ENCODE measurements at places on chromosomes 11 and 22. TPM values are rescaled to one million over a fixed set of nuclear protein-coding genes. Genes with fewer than 3 reads are reported as not detected.
A peak's percentile ranks its signal among the peaks of the same experiment; 100 is the strongest.

Gene TAF6L
- 30.1 TPM for total RNA-seq

DNA sequence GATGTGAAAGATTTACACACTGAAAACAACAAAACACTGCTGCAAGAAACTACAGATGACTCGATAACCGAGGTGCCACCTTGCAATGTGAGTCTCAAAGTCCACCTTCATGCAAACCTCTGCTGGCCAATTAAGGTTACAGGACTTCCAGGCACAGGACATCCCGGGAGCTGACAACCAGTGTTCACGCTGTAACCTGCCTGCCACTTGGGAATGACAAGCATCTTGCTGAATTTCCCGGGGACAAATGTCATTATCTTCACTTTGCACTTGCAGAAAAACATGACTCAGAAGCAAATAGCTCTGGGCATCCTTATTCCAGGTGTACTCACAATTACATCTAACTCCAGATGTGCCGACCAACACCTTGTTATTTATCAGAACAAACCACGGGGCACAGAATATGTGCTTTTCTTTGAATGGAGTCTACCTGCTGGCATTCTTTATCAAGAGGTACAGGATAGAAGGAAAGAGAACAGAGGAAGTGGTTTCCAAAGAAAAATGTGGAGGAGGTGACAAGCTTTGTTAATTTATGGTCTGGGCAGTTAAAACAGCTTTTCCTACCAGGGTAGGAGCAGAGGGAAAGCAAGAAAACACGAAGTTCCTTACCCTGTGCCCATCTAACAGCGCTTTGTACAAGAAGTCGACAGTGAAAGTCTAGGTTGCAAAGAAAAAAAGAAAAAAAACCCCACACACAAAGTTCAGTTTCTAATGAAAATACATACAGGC is 72.3 kb downstream of the SHANK2 start:
- peak; percentile 90 for DNase-seq

Gene C11orf87
- total RNA-seq: not detected

DNA sequence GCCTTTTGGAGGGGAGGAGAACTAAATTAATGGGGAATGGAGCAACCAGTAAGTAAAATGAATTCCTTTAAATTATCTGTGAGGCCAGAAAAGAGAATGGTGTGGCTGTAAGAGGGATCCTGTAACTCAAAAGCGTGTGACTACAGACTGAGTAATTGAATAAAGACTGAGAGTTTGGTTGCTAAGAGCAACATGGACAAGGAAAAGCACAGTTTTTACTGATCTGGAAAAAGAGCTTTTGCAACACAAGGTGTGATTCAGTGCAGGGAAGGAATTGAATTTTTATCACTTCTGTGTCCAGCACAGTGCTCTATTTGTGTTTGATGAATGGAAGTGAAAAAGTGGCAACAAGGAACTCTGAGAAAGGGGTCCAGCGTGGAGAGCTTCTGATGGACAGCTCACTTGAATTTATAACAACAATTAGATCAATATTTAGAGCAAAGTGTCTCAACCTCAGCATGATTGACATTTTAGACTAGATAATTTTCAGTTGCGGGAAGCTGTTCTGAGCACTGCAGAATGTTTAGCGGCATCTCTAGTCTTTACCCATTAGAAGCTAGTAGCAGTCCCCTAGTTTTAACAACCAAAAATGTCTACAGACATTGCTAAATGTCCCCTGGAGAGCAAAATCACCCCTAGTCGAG is 202.8 kb upstream of the BDNF start:
- DNase-seq: no peak

DNA sequence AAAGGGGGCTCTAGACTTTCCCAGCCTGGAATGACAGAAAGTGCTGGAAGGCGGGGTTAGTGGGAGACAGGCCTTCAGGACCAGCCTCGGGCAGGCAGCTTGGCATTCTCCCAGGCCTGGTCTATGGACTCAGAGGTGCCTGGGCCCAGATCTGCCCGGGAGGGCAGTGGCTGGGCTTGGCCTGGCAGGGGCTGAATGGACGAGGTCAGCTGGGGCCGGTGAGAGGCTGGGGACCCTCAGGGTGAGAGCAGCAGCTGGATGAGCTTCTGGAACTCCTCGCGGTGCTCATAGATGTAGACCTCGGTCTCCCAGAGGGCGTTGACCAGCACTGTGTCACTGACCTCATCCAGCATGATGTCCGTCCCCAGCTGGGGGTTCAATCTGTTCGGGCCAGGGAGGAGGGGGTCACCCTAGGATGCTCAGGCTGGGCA is 1.5 kb upstream of the BAIAP2L2 start:
- no peak for DNase-seq

DNA sequence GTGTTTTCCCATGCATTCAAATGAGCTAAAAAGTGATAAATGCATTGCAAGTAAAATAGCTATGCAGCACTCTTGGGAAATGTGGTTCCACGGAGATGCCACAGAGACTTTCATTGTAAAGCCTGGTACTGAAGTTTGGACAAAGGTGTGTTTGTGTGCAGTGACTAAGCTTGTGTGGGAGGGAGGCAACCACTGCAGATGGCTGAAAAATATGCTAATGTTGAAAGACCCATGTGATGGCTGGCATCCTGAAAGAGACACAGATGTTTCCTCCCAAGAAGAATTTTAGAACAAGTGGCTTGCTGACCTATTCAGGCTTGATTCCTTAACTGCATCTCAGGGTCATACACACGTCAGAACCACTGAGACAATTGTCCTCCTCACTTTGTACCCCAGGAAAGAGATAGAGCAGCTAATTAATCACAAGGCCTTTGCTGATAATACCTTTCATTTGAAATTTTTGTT is 73.8 kb downstream of the FAM76B start:
- no peak for DNase-seq

GRCh38 chr11:70124321-70125000 is 46.3 kb downstream of the ANO1 start:
- no peak for DNase-seq

Gene ARHGAP42
- total RNA-seq: 14.1 TPM

GRCh38 chr11:40099426-40100161 is 1359.9 kb downstream of the LRRC4C start:
- no peak for DNase-seq

GRCh38 chr11:13222285-13222684 is 55.3 kb upstream of the BMAL1 start:
- DNase-seq: no peak

DNA sequence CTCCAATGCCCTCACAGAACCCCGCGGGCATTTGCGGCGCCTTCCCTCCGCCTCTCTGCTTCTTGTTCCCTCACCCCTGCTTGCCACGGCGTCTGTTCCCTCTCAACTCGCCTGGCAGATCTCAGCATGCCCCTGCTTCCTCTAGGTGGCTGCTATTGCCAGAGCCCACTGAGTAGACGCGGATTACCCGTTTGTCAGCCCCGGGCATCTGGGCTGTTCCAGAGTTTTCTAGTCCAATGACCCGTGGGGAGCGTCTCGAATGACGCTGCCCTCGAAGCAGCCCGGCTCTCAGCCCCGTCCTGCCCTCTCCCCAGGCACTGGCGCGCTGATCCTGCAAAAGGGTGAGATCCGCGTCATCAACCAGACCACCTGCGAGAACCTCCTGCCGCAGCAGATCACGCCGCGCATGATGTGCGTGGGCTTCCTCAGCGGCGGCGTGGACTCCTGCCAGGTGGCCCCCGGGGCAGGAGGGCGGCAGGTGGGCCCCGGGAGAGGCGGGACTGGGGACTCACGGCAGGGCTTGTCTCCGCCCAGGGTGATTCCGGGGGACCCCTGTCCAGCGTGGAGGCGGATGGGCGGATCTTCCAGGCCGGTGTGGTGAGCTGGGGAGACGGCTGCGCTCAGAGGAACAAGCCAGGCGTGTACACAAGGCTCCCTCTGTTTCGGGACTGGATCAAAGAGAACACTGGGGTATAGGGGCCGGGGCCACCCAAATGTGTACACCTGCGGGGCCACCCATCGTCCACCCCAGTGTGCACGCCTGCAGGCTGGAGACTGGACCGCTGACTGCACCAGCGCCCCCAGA is 49.7 kb downstream of the ST14 start:
- DNase-seq: peak; percentile 39
